ENCODE measurements at places on chromosomes 4 and X.

GRCh38 chrX:138946926-138947325 is 235.4 kb upstream of the FGF13 start:
- DNase-seq = no peak

- DNase-seq = no peak
Observed at GRCh38 chrX:9440116-9440844, 24.6 kb upstream of the TBL1X start.

GRCh38 chrX:152886716-152887115 is 11.2 kb upstream of the ZNF185 start:
- DNase-seq = no peak

- no peak for DNase-seq
Observed at GRCh38 chr4:147829401-147830101, 97.7 kb downstream of the ARHGAP10 start.

DNA sequence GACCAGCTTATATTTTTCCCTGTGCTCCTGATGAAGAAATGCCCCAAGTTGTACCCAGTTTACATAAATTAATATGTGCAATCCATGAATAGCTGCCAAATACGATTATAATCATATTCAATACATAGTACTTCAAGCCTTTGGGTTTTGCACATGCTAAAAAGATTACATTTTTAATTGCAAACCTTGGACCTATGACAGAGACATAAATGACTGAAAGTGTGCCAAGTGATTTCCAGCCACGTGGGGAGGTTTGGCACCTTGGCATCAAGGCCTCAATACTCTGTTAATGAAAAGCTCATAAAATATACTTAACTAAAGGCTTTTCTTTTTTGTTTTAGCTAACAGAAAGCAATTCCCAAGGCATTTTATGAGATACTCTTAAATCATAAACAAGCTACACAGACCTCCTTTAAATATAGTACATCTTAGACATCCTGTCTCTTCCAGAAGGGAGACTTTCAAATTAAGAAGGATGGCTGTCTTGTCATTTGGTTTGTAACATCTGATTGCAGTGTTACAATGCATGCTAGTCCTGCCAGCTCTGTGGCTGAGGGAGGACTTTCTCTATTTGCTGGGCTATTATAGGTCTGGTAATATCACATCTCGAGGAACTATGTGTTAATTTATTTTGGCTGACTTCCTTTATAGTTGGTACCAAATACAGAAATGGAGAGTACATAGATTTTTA is 404.1 kb downstream of the AFF2 start:
- no peak for DNase-seq

GRCh38 chr4:40536032-40536431 is 93.6 kb downstream of the RBM47 start:
- DNase-seq = no peak

Measured in islet precursor cell (in vitro differentiated cells).